Activated T-helper 1 cell treated with anti-CD3 and anti-CD28 coated beads, Interleukin-2, amount 50 U/mL, for 16 hours (primary cell): ENCODE measurements at places on chromosomes 16 and 17.

DNA sequence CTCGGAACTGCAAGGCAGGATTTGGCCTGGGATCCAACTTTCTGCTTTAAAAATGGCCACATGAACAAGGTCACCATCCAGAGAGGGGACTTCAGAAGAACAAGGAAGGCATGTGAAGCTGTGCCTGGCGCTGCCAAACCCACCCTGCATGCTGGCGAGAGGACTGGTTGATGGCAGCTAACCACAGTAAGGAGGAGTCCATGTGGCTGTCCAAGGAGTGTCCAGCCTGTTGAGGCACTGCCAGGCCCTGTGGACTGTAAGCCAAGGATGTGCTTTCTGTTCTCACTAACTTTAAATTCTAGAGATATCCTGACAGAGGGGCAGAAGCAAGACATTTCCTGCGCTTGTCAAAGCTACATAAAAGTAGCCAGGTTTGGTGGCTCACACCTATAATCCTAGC, 40.4 kb downstream of the CDK5R1 start:
- DNase-seq: no peak

DNA sequence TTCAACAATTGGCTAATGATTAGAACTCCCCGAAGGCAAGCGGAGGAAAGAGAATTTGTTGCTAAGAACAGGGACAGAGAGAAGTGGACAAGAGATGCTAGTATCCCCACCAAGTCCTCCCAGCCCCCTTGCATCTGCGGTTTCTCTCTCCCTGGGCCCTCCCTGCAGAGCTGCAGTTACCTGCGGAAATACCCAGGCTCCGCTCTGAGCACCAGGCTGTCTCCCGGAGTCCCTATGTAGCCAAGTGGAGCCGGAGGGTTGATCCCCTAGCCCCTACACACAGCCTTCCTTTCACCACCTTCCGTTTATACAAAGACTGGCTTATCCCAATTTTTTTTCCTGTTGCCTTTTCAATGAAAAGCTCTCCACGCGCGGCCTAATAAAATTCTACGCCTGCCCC, 834.4 kb downstream of the KCNJ2 start:
- no peak for DNase-seq

DNA sequence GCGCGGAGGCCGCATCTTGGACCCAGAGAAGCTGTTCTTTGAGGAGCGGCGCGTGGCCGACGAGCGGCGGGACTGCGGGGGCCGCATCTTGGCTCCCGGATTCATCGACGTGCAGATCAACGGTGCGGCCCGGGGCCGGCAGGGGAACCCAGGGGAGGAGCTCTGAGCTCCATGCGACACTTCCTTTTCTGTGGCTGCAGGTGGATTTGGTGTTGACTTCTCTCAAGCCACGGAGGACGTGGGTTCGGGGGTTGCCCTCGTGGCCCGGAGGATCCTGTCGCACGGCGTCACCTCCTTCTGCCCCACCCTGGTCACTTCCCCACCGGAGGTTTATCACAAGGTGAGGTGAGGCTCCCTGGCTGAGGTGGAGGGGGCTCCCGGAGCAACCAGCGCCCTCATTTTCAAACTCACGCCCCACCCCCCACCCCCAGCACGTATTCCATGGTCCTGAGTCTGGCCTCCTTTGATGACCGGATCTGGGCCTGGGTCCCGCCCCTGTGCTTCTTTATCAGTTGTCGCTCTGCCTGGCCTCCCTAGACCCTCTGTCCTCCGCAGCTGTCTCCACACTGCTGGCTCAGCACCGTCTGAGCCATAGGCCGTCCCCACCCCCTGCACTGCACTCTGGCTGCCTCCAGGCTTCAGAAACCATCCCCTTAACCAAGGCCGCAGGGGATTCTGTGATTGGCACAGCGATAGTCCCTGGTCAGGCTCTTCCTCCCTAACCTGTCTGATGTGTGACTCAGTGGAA, 787 bp downstream of the AMDHD2 start:
- DNase-seq: peak; percentile 40

- DNase-seq: no peak
Observed at GRCh38 chr16:2475413-2476344, 752 bp downstream of the TBC1D24 start.

DNA sequence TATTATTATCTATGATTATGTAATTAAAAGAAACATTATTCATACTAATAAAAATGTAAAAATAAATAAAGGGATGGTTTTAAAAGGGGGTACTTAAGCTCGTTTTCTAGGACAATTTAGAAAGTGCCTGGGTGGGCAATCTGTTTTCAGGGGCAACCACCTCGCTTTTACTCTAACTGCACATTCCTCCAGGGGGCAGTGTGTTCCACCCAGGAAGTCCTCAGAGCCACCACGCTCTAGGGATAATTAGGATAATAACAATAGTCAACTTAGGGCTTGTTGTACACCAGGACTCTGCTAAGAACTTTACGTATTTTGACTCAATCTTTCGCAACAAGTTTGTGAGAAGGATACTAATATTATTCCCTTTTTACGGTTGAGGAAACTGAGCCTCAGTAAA, 396.7 kb upstream of the MAF start:
- DNase-seq: no peak

DNA sequence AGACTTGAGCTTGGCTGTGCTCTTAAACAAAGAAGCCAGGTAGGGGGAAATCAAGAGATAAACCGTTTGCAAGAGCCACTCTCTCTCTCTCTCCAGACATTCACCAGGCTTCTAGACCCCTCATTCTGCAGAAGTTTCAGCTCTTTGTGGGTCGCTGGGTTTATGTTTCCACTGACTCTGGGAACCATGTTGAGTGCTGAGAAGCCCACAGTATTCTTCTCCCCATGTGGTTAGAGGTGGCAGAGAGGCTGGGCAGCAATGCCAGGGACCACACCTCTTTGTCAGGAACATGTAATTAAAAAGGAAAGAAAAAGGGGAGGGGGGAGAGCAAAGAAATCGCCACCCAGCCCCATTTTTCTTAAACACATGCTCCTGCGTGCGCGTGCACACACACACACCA, 154.8 kb upstream of the SOX9 start:
- DNase-seq: no peak

DNA sequence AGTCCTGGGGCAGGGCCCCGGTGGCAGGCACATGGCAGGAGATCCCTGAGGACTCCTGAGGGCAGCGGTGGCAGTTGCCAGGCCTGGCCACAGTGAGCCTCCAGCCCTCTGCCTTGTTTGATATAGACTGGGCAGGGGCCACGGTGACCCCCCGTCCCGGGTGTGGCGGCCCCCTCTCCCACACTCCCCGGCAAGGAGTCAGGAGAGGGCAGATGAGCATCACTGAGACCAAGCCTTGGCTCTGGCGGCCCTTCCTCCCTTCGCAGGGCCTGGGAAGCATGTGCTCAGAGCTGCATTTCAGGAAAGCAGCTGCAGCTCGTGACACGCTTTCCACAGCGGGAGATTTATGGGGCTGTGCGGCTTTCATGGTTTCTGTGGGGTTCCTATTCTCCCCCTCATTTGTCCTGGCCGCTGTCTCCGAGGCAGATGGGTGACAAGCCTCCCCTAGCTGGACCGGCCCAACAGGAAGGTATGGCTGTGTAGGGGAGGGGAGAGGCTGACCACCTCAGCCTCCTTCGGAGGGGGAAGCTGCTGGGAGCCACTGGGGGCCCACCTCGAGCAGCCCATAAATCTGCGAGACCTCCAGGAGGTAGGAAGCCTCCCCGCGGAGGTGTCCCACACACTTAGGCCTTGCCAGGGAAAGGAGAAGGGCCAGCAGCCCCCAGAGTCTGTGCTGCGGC, 211.4 kb downstream of the NTN1 start:
- DNase-seq: no peak

DNA sequence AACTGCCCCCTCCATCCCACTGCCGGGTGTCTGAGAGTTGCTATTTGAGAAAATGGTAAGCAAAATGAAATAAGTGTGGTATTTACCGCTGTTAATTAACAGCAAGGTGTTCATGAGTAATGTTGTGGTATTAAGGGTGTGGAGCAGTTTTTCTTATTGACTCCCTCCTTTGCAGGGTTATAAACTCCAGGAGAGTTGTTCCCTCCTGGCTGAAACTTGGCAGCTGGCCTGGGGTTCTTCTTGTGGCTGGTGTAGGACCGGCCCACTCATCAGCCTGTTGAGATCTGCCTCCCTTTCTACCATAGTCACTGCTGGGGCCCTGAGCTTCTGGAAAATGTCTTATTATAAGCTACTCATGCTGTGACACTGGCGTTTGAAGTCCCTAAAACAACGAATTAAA, 128.6 kb downstream of the SOX9 start:
- no peak for DNase-seq

- no peak for DNase-seq
Observed at GRCh38 chr16:78988361-78988969, 612.1 kb downstream of the MAF start.

GRCh38 chr16:2337431-2338296, 2.9 kb downstream of the ABCA3 start:
- DNase-seq: no peak

- no peak for DNase-seq
Observed at GRCh38 chr17:28788100-28788499, 44.3 kb downstream of the TRAF4 start.

DNA sequence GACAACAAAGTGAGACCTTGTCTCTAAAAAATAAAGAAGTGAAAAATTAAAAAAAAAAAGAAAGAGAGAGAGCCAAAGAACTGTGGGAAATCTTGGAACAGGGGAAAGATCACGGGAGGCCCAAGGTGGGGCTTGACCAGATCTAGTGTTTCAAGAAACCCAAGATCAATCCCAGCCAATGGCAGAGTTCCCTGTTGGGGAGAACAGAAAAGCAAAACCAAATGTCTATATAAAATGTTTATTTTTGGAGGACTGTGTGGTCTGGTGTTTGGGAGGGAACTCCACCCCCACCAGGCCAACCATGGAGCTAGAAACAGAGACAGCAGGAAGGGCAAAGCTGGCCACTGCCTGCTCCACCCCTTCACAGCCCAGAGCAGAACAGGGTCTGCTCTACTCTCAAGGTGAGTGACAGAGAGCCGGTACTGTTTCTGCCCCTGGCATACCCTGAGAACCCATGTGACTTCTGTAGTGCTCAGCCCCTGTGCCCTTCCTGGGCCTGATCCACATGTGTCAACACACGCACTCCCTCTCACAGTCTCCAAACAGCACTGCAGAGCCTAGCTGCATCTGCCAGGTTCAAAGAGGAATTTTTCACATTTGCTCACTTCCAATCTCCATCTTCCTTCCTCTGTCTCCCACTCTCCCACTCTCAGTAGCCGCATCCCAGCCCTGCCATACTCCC, 3.7 kb downstream of the TMEM101 start:
- no peak for DNase-seq

DNA sequence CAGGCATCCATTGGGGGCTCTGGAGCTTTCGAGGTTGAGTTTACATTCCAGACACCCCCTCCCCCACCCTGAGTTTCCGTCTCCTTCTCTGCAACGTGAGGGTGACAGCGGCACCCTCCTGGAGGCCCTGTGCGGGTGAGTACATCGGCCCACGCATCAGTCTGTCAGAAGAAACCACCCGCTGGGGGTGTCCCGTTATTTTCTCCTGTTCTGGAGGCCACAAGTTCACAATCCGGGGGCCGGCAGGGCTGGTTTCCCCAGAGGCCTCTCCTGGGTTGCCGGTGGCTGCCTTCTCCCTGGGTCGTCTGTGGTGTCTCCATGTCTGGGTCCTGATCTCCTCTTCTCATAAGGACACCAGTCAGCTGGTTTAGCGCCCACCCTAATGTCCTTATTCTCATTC, 35.7 kb downstream of the GSE1 start:
- no peak for DNase-seq

DNA sequence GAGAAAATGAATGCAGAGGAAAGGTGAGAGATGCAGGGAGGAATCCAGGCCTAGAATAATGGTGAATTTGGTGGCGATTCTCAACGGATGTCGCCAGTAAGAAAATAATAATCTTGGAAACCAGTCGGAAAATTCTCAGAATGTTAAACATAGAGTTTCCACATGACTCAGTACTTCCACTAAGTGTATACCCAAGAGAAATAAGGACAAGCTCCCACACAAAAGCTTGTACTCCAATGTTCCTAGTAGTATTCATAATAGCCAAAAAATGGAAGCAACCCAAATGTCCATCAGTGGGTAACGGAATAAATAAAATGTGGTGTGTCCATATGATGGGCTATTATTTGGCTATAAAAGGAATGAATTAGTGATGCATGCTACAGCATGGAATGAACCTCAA, 19.4 kb upstream of the ENGASE start:
- no peak for DNase-seq

- no peak for DNase-seq
Observed at GRCh38 chr17:32491371-32492263, 4.8 kb downstream of the CDK5R1 start.

DNA sequence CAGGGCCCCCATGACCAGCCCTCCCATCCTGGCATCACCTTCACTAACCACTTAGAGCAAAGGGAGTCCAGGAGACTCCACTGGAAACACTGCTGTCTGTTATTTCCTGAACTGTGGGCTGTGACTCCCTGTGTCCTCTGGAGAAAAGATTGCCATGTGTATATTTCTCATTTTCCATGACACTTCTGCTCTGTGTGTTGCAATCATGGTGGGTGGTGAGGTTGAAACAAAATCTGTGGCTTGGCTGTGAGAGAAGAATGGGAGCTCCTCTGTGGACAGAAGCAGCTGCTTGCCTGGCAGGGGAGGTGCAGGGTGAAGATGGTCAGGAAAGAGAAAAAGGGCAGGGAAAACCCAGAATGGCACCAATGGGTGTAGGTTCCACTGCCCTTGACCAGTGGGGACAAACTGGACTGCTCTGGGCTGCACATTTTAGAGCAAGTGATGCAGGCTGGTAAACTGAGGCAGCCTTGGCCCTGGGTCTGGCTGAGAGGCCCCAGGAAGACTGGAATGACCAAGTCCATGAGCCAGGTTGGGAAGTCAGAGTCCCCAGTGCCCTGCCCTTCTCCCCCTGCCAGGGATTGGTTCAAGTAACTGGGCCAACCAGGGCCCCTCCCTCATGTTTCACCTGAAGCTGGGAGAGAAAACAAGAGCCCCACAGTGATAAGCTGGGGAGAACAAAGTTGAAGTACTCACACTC, 314.3 kb downstream of the C16orf95 start:
- no peak for DNase-seq

DNA sequence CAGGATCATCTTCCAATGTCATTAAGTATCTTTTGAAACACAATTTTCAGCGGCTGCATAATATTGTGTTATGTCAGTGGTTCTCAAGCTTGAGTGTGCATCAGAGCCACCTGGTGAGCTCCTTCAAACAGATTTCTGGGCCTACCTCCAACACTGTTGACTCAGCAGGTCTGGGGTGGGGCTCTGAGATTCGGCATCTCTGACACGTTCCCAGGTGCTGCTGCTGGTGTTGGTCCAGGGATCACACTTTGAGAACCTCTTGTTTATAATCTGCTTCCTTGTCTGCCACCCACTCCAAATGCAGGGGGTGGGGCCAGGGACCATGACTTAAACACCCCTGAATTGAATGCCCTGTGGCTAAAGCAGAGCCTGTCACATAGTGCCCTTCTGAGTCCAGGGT, 73.8 kb upstream of the HNF1B start:
- DNase-seq: no peak
